Stimulated activated CD4-positive, alpha-beta T cell treated with anti-CD3 and anti-CD28 coated beads, Interleukin-15, amount 100 ng/mL, for 1 hour (primary cell): ENCODE measurements at places on chromosomes 7 and 10.

DNA sequence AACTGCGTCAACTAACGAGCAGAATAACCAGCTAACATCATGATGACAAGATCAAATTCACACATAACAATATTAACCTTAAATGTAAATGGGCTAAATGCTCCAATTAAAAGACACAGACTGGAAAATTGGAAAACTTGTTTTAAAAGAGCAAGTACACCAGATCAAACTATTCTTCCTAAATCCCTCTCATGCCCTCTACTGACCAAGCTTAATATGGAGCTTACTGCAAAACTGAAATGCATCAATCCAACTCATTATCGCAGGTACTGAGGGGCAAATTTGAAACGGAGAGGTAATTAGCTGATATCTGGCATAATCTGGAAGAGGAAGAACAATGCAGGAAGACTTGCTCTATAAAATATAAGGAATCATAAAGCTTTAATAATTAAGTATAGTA, 1223.8 kb downstream of the NXPH1 start:
- DNase-seq: no peak

DNA sequence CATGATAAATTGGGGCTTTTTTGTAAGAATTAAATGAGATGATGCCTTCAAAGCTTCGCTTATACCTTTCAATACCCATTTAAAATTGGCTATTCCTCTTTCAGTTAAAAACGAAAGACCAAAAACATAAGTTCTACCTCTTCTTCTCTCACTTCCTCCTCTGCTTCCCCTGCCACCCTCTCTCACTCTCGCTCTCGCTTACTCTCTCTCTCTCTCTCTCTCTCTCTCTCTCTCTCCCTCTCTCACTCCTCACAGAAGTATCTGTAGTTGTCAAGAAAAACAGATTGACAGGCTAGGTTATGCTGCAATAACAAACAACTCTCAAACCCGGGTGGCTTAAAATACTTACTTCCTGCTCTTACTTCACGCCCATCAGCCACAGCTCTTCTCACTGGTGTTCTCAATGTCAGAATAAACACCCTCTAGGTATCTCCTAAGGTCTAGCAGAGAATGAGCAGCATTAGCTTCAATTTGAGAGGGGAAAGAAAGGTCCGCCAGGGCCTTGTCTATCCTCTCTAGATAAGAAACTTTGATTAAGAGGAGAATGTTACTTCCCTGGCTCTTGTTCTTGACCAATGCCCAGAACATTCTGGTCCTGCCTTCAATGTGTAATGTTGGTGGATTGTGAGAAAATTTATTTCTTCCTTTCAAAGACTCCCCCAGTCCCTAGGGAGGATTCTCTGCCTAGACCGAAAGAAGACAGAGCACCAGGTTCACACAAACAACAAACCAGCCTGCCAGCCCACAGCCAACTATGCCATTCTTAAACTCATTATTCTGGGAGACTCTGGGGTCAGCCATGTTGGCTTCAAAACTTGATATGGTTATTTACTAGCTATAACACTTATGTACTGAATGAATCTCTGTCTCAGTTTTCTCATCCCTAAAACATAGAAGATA, 1028.7 kb downstream of the XPNPEP1 start:
- DNase-seq: no peak

- no peak for DNase-seq
Observed at GRCh38 chr7:155161690-155162089, 91.6 kb downstream of the HTR5A start.

- no peak for DNase-seq
Observed at GRCh38 chr10:88508796-88509195, 74.3 kb downstream of the RNLS start.

DNA sequence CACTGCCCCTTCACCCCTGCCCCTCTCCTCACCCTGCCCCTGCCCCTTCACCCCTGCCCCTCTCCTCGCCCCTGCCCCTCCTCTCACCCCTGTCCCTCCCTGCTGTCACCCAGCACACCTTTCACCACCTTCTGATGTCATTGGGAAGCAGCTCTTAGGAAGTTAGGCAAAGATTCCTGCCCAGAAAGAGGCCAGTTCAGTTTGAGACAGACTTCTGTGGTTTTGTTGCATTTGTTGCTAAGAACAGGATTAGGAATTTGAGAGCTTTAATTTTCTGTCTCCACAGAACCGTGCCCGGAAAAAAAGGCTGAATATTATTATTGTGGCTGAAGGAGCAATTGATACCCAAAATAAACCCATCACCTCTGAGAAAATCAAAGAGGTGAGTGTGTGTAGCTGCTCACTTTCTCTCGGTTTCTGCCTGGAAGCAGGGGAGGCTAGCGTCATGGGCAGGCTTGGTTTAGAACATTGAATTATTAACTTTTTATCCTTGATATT, 39.6 kb downstream of the PFKP start:
- no peak for DNase-seq

GRCh38 chr10:1193561-1193960, 137.4 kb downstream of the WDR37 start:
- no peak for DNase-seq

GRCh38 chr10:128934492-128934891, 532.5 kb upstream of the MGMT start:
- DNase-seq: no peak

- no peak for DNase-seq
Observed at GRCh38 chr10:78332012-78332411, 298.3 kb downstream of the RPS24 start.

- DNase-seq: no peak
Observed at GRCh38 chr10:109591601-109592000, 331.7 kb downstream of the XPNPEP1 start.

DNA sequence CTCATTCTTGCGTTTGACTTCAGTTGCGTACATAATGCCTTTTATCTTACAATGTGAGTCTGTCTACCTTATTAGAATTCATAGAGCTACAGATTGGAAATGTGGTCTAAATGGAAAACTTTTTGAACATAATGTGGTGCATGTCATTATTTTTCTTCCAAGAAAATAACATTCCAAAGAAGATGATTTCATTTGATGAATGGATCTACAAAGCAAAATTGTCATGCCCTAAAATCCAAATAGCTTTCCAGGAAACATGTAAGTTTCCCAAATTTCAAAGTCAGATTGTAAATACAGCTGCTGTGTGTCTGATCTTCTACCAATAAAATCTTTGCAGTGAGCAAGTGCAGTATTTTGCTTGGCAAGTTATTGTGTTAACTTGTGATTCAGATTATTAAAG, 101.8 kb upstream of the FZD8 start:
- DNase-seq: no peak

- DNase-seq: no peak
Observed at GRCh38 chr10:100976906-100977305, 7.6 kb downstream of the SEMA4G start.

GRCh38 chr7:130943981-130944380, 210.0 kb upstream of the KLF14 start:
- DNase-seq: no peak
